Stimulated activated CD4-positive, alpha-beta T cell treated with anti-CD3 and anti-CD28 coated beads, Interleukin-2, amount 100 ng/mL, for 48 hours (primary cell): ENCODE measurements at places on chromosomes 7 and 10.

- DNase-seq: peak; percentile 4
These were observed 57.1 kb upstream of the IGFBP3 start for GRCh38 chr7:45978010-45978681.

- no peak for DNase-seq
These were observed 26.6 kb downstream of the SEMA3D start for GRCh38 chr7:85160223-85160622.

GRCh38 chr10:61078542-61079275, 134.7 kb upstream of the RHOBTB1 start:
- DNase-seq: no peak

- DNase-seq: no peak
These were observed 1.7 kb downstream of the SCRN1 start for GRCh38 chr7:29987811-29988317.

DNA sequence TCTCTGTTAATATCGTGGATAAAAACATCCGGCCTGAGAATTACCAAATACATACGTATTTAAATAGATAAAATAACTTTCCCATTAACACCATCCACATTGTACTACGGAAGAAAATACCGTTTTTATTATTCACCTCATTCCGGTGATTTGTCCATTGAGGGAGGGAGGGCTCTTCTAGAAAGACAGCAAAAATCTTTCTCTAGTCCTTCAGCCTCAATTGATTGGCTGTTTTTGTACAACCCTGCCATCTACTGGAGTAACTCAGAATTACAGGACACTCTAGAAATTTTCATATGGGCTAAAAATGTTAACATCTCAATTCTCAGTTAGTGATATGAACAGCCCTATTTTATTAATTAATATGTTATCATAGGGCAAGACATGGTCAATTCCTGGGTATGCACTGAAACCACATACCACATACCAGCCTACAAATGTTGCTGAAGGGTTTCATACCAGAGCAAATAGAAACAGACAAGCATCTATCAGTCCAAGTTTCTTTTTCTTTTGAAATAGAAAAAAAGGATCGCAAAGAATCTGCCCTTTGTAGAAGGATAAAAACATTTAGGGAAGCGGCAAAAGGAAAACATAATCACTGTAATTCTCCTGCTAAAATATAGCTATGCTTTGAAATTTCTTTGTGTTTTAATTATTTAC, 55.8 kb upstream of the CDCA7L start:
- peak; percentile 36 for DNase-seq

DNA sequence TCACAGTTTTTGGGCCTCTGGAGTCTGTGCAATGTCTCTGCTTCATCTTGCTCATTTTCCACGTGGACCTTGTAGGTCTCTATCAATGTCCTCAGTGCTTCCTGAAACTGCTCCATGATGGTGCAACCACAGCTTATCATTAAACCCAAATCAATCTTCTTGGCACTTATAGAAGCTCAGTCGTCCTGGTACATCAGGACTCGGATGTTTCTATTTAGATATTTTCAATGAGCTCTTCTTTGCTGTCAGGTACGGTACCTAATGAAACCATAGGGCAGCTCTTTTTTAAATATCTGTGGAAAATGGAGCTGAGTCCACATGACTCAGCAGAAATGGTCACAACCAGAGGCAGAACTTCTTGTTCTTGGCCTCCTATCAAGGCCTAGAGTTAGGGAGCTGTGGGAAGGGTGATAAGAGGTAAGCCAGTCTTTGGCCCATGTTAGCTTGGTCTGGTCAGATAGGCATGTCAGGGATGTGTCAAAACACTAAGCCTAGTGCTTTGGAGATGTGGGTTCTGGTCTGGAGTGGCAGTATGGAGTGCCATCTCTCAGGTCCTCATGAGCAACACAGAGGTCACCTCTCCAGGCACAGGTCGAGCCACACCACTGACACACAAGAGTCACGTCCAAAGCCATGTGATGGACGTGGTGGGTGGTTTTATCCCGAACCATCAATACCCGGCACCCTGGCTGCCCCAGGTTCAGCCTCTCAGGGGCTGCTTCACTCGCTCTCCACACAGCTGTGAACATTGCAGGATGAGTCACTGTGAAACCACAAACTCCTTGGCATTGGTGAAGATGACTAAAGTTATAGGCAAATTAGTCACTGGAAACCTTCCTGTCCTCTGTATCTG, 87.0 kb downstream of the TBXAS1 start:
- DNase-seq: peak; percentile 58

- DNase-seq: no peak
These were observed 19.1 kb downstream of the UBTD1 start for GRCh38 chr10:97517778-97518300.

GRCh38 chr10:124477614-124478363, 16.2 kb downstream of the LHPP start:
- DNase-seq: no peak

GRCh38 chr7:100053215-100053614, 3.6 kb downstream of the ZSCAN21 start:
- DNase-seq: no peak

DNA sequence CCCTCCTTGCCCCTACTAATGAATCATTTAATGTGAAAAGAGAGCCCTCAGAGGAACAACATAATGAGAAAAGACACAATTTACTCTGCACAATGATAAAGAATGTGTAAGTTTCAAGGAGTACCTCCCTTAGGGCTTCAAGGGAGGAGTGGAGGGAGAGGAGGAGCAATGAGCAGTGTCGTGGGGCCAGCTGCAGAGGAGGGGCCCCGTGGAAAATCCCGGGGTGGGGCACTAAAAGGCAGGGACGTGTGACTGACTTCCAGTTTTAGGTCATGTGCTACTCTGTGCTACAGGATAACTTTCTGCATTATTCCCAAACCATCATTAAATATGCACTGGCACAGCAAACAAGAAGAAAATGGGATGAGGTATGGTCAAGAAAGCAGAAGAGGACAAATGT, 108.1 kb downstream of the ANLN start:
- no peak for DNase-seq

DNA sequence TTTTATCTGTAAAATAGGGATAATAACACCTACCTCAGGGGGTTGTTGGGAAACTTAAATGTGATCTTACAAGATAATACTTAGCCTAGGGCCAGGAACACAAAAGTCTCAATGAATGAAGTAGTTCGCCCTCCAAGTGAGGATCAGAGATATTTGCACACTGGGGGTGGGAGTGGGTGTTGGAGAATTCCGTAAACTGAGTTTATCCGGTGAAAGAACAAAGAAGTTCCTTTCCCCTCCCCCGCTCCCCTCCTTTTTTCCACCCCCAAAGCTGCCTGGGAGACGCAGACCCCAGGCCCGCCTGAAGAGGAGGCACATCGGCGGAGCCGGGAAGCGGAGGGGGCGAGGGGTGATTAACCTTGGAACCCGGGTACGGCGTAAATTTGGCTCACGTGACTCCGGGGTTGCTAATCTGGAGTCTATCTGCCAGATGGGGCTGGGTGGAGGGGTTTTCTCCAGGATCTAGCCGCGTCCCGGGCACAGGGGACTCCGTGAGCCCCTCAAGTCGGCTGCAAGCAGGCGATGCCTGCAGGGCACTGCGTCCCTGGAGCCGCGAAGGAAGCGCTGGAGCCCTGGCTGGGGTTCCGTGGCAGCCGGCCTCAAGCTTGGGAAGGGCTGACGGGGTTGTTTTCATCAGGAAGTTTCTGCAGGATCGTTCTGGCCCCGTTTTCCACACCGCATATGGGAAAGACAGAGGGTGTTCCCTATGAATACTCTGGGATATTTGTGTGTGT, 1.4 kb upstream of the PODXL start:
- no peak for DNase-seq

DNA sequence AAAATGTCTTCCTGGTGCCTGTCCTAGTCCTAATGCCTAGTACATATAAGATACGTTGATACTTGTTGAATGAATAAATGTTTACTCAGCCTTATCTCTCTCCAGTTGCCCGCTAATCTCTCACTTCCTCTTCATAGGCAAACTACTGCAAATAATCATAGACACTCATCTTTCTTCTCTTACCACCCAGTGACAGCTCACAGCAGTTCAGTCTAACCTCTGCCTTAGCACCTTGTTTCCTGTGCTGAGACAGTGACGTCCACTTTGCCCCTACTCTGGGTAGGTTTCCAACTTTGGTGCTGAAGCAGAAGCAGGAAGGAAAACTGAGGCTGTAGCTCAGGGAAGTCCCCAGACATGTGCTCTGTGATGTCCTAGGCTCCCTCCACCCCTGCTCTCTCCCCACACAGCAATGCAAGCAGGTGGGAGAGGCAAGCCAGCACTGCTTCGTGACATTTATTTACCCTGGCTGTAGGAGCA, 45.5 kb upstream of the RHOBTB1 start:
- DNase-seq: no peak

- DNase-seq: no peak
These were observed 1.5 kb upstream of the H2AZ2 start for GRCh38 chr7:44849259-44849884.

GRCh38 chr10:97861924-97862323, 12.3 kb downstream of the GOLGA7B start:
- no peak for DNase-seq

GRCh38 chr10:5497948-5498730, 1.2 kb downstream of the CALML5 start:
- no peak for DNase-seq

DNA sequence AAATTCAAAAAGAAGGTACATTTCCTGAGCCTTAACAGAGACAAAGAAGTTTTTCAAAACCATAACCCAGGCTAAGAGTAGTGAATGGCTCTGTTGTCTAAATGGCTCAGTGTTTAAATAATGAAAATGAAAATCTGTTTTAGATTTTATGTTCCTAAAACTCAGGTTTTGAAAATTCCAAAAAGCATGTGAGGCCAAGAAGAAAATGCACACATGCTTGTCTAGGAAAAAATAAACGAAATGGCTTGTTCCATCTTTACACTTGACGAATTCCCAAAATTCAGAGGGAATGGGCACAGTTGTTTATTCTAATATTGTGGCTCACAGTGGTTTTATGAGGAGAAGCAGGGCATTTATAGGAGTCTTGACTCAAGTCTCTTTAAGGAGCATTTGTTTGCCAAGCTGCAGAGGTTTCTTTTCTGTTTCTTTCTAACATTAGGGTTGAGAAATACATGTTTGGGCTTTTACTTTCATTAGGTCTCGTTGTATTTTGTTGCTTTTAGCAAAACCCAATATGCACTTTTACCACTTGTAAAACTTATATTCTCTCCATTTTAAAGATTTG, 527.6 kb upstream of the ANKRD30A start:
- no peak for DNase-seq

- no peak for DNase-seq
These were observed 3.9 kb downstream of the PPP1R17 start for GRCh38 chr7:31690935-31691334.

GRCh38 chr7:27143023-27143949, at the start of gene HOXA5:
Gene HOXA5, minus strand, starts transcription at chr7:27143681. Its CDS starts 74 bp downstream, at chr7:27143607.
- DNase-seq: no peak
